ENCODE measurements at places on chromosomes 1 and 21.

DNA sequence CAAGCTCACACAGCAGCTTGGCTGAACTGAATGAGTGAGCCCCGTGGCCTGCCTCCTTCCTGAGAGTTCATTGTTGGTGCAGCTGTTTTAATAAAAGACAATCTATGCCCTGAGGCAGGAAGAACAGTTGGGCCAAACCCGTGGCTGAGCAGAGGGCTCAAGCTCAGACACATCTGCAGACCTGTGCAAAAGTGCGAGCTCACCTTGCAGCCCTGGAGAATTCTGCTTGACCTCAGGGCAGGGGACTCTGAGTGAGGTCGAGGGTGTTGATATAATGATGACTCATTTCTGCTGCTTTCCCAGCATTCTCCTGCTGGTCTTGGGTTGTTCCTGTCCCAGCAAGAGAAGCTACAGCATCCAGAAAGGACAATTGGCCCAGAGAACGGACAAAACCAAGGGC lies 61.0 kb downstream of the ATP5PO start:
- no peak for DNase-seq

- no peak for DNase-seq
Measured at GRCh38 chr1:167165948-167166689, 54.6 kb upstream of the POU2F1 start.

- no peak for DNase-seq
Measured at GRCh38 chr1:231518485-231519034, 9.9 kb upstream of the TSNAX start.

- no peak for DNase-seq
Measured at GRCh38 chr1:156281281-156281680, 1.3 kb downstream of the SMG5 start.

- no peak for DNase-seq
Measured at GRCh38 chr1:112575154-112575804, 43.7 kb downstream of the ST7L start.

DNA sequence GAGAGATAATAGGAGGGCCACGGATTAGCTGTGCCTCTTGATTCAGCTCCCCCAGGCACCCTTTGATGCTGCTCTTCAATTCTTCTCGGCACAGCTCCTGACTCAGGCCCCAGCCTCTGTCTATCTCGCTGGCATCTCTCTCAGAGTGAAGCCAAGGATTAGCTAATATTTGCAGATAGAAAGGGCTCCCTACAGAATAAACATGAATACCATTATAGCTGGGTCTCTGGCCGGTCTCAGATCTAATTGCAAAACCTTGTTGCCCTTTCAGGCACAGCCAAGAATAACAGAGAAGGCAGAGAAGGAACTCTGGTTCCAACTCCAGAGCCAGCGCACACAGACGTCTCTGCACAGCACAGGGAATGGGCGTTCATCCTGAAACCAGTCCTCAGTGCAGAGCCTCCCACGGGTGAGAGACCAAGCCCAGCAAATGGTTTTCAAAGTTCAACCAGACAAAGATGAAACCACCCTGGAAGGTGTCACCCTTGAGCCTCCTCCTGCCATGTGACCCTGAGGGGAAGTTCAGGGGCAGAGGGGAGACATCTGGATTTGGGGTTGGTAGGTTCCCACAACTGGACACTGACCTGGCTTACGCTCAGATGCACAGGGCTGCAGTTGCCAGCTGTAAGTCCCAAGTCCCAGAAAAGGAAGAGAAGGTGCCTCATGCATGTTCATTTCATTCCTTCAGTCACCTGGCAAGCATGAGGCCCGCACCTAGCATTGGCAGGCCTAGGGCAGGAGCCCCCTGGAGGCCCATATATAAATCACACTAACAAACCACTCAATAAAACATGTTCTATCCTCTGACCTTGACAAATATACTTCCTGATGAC lies 394.0 kb downstream of the NPHP4 start:
- no peak for DNase-seq

- no peak for DNase-seq
Measured at GRCh38 chr1:32208469-32208868, 420 bp upstream of the DCDC2B start.

DNA sequence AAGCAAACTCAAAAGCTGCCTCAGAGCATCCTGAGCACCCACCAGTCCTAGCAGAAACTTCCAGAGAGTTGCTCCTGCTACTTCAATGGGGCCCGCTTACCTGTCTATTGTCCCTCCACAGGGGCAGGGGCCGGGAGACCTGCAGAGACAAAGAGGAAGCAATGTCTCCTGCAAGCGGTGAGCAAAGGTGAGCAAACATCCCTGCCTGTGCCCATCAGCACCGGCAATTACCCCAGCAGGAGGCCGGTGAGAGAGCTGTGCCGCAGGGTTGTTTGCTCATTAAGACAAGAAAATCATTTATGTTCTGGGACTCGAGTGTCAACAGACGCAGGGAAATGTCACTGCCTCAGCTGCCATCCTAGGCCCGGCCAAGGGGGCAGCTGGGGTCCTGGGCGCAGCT lies 53.8 kb upstream of the TARDBP start:
- DNase-seq = no peak

- DNase-seq = no peak
Measured at GRCh38 chr1:94851571-94851970, 31.4 kb downstream of the SLC44A3 start.

GRCh38 chr1:54220004-54220811 lies 20.2 kb downstream of the MRPL37 start:
- DNase-seq = no peak

- DNase-seq = no peak
Measured at GRCh38 chr1:50959303-50959912, 659 bp downstream of the FAF1 start.

DNA sequence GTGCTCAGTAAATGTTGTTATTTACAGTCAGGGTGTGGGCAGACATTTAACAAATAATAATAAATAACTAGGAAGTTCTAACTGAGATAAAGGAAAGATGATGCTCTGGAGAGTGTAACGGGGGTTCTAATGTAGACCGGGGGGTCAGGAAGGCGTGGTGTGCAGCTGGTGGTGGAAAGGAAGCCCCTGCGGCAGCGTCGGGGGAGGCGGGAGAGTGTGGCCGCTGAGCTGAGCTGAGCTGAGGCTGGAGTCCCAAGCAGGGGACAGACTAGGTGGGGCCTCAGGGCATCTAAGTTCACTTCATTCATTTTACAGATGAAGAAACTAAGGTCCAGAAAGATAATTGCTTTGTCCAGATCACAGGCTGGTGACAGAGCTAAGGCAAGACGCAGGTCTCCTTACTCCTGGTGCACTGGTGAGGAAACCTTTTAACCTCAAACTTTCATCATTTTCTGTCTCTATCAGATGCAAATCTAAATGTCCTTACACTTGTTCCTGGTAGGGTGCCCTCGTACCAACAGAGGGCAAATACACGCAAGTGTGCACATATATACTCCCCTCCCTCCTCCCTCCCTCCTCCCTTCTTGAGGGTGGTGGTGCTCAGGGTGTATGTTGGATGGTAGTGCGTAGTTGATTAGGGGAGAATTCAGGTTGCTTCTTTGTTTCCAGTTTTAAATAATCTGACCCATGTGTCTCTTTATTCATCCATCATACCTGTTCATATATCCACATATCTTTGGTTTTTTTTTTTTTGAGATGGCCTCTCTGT lies 44.1 kb downstream of the KIF26B start:
- DNase-seq = no peak

GRCh38 chr1:24351918-24352627 lies 32.9 kb downstream of the GRHL3 start:
- no peak for DNase-seq

DNA sequence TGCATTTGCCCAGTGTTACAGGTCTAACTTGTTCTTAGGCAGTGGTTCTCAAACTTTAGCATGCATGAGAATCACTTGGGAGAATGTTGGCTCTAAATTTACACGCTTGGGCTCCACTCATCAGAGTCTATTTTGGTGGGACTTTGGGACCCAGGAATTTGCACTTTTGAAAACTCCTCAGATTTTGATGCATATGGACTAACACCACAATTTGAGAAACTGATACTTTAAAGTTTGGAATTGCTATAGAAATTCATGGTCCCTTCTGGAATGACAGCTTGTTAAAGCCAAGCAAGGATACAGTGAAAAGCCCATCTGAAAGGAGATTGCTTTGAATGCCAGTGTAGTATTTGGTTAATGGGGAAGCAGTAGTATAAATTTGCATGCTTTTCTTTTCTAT lies 31.5 kb downstream of the GPR52 start:
- no peak for DNase-seq

DNA sequence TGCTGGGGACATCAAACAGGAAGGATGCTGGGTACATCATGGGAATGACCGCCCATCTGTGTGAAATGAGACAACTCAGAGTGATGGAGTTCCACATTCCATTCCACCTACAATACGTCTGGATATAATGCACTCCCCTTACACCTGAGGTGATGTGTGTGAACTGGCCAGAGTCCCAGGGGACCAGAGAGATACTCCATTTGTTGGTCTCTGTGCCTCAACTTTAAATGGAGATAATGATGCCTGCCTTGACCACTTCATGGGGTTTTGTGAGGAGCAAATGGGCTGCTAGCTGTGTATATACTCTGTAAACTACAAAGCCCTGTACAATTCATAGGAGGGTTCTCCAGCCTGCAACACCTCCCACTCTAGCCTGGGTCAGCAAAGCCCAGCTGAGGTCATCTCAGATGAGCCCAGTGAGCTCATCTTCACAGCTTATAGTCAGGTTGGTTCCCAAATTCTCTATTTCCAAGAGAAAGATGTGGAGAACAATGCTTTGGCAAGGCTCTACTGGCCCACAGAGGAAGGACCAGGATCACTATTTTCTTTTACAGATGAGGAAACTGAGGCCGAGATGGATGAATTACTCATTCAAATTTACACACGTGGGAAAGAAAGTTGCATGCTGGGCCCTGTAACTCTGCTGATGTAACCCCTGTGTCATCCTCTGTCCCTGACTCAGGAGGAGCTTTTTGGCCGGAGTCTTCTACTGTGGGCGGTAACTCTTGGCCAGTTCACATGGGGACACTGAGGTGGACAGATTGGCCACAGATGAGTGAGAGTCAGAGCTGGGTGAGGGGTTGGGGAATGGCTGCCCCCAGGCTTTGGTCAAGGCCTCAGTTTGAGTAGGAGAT lies 105.6 kb upstream of the GCLM start:
- DNase-seq = no peak

DNA sequence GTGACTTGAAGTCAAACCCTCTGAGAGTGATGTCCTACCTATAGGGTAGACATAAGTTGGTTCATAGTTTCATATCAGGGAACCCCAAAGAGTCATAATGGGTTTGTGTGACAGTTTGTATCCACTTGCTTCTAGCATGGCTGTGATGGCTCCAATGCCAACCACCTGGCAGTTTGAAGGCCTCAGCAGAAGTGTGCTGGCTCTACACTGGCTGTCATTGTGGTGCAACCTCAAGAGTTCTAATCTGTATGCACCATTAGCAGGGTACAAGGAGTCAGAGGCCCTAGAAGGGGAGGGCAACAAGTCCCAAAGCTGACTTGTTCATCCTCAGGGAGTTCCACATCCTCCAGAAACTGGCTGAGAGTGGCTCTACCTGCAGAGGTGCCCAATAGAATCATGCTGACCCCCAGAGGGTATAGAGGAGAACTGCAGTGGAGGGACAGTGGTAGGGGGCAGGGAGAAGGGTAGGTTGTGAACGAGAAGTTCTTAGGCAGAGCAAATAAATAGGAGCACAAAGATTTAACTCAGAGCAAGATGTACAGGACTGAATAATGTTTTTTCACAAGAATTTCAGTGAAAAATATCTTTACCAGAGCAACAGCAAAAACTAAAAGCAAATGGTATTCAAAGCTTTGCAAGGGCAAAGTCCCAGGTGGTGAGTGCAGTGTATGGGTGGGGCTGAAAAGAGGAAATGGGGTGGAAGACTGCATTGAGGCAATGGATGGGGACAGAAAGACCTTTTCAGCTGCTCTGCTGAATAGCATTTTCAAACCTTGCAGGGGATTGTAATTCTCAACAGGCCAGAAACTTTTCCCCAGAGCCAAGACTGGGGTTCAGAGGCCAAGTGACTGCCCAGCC lies 3.2 kb downstream of the FCRL2 start:
- no peak for DNase-seq

DNA sequence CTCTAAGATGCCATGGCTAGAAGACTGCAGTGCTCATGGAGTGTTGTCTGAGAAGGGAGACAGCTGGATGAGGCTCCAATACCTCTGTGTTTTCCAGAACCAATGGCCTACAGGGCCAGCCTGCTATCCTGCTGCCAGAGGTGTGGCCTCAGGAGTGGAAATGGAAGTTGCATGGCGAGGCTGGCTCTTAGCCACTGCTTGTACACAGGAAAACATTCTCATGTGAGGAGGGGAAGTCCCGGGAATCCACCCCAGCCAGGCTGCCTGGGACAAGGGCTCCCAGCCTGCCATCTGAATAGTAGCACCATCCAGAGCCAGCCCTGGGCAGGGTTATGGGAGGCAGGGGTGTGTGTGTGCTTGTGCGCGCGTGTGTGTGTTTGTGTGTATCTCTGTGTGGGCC lies 56.5 kb downstream of the SDC3 start:
- DNase-seq = no peak

DNA sequence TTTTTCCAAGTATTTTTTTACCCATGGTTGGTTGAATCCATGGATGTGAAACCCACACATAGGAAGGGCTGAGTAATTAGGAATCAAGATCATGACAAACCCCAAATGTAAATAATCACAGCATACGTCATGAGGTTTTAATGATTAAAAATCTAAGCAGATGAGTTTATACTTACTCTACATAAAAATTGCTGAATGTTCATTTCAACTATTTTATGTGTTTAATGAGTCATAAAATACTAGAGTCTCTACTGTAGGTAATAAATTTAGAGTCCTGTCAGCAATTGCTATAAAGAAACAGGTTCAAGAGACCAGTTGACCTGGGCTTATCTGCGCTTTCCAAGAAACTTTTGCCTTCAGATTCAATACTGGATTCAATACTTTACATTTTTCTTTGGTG lies 18.2 kb downstream of the CTH start:
- DNase-seq = no peak

- DNase-seq = no peak
Measured at GRCh38 chr1:87615901-87616300, 287.2 kb downstream of the LMO4 start.

- DNase-seq = no peak
Measured at GRCh38 chr1:4121834-4122512, 221.9 kb upstream of the C1orf174 start.

DNA sequence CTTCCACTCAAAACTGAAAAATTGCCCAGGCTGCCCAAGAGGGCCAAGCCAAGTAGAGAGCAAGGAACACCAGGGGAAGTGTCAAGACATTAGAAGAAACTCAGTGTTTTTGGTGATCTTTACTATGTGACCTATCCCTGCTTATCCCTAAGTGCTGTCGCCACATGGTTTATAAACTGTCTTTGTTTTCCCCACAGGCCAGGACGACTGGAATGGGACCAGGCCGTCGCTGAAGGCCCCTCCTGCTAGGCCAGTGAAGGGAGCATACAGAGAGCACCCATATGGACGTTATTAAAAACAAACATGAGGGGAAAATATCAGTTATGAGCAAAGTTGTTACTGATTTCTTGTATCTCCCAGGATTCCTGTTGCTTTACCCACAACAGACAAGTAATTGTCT lies 28.7 kb downstream of the KHDRBS1 start:
- no peak for DNase-seq
